Dorsolateral prefrontal cortex (tissue), 122 donors: ENCODE measurements at places on chromosomes 16 and 17.

- DNase-seq = peak; percentile 93
These were observed at the start of gene KAT2A for GRCh38 chr17:42120770-42121769. Gene KAT2A, minus strand, starts transcription at chr17:42121367. Its CDS starts 63 bp downstream, at chr17:42121304.

DNA sequence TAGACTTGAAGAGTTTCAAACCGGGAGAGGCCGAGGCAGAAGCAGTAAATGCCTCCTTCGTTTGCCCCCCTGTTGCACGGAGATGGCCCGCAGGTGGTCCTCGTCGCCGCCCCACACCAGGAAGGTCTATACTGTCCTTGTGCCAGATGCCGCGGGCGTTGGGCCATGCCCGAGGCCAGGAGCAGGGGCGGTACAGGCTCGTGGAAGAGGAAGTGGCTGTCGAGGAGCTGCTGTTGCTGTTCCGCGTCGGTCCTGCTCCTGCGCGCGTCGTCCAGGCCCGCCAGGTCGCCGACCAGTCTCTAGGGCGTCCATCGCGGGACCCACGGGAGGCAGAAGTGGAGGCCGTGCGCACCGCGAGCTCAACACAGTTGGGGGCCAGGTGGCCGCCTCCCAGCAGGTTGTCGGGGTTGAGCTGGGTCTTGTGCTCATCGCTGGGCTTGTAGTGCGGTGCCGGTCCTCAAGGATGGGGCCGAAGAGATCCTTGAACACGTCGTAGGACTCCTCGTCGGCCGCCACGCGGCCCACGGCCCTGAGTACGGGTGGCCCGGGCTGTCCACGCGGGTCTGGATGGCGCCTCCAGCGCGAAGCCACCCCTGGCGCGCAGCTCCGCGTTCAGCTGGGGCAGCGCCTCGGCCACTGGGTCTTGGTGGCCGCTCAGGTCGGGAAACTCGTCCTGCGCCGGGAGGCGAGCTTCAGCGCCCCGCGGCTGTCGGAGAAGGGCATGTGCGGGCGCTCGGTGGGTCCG lies 13.1 kb upstream of the C16orf87 start:
- no peak for DNase-seq

- no peak for DNase-seq
These were observed 29.1 kb downstream of the EFCAB13 start for GRCh38 chr17:47352848-47353247.

DNA sequence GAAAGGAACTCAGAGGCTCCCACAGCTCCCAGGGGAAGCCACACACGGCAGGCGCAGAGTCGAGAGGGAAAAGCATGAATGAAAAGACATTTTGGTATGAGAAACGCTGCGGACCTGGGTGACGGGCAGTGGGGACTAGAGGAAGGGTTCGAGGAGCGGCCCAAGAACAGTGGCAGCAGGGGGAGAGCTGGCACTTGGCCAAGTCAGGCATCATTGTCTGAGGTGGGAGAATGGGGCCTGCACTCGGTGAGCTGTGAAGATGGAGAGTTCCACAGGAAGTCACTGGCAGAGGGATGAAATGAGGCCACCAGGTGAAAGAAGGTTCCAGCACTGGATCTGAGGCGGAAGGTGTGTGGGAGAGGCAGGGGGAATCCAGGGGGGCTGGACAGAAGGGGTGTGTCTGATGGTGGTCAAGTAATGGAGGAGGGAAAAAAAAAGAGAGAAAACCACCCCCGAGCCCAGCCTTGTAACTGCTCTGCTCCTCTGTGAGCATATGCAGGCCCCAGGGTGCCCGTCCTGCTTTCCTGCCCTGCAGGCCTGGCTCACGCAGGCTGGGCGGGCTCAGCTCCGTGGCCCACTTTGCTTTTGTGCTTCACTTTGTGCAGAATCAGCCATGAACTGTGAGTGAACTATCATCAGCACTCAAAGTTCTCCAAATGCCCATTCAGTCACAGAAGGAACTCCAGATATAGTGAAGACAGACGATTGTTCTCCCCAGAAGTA lies 31.8 kb downstream of the TMEM204 start:
- DNase-seq = no peak

DNA sequence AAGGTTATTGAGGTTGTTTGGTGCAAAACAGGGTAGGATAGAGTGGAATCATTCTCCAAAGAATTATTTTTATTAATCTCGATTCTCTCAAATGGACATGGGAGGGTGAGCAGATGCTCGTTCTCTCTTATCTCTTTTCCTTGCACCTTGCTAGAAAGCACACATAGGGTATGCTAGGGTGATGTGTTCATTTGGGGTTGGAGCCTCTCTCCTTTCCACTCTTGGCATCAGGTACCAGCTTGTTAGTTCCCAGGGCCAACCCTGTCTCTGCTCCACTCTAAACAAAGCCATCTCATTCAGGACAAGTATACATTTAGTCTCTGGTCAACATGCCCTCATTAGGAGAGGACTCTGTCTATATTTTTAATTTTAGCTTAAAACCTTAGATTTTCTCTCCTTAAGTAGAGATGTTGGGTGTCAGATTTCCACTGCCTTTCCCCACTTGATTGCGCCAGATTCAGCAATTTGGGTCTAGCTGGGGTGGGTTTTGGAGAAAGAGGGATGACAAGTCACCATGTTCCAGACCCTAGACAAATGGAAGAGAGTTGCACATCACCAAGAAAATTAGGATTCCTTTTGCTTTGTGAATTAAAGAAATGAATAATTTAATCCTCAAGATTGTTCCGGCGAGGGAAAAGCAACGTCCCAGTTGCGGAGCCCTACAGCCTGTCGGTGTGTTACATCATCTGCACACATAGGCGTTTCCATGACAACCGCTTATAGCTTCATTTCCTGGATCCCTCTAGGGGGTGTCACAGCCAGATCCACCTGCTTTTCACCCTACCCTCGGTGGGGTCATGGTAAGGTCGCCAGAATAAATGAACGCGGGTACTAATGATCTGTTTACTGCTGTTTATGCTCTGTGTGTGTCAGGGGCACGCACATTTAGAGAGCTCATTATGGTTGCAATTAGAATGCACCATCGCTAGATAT lies 41.6 kb downstream of the SNX11 start:
- no peak for DNase-seq

DNA sequence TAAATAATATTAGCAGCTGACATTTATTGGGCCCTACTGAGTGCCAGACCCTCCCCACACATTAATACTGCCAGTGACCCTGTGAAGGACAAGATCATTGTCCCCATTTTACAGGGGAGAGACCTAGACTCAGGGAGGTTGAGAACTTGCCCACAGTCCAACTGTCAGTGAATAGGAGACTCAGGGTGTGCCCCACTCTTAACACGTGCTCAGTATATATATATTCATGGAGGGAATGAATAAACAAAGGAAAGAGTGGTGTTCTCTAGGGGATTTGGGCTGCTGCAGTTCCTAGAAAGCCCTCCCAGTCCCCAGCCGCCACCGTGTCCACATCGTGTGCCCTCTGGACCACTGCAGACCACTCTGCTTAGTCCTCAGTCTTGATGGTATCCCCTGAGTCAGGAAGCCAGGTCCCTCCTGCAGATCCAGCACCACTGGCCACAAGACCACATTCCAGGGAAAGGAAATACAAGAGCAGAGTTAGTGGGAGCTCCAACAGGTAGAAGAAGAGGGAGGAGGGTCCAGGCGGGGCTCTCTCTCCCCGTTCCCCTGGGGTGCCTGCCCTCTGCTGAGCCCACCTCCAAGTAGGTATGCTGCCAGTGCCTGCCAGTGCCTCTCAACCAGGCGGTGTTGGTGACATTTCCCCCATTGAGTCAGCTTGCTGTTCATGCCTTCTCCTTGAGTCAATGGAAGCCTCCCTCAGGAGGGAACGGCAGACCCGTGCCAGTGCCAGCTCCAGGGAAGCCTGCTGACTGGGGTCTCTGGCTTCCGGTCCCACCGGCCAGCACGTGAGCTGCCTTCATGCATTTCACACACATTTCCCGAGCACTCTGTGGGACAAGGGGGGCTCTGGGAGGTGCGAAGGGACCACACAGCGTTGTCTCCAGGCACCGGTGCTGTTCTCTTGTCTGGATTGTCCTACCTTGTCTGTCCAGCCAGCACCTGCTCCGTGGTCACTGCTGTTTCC lies 75.6 kb downstream of the GNAO1 start:
- DNase-seq = no peak

DNA sequence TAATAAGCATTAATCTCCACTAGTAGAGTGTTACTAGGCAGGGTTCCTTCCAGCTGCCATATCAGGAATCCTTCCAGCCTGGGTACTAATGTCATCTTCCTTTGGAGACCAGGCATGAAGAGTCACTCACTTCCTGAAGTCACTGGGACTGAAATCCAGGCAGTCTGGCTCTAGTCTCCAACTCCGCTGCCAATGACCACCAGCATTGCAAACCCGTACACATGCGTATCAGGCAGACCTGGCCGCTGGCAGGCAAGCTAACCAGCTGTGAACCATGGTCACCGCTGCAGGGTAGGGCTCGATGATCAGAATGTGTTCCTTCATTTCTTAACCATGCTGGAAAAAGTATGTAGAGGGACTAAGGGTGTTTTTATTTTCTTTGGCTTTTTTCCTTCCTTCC lies 255.5 kb downstream of the CDH13 start:
- DNase-seq = no peak

DNA sequence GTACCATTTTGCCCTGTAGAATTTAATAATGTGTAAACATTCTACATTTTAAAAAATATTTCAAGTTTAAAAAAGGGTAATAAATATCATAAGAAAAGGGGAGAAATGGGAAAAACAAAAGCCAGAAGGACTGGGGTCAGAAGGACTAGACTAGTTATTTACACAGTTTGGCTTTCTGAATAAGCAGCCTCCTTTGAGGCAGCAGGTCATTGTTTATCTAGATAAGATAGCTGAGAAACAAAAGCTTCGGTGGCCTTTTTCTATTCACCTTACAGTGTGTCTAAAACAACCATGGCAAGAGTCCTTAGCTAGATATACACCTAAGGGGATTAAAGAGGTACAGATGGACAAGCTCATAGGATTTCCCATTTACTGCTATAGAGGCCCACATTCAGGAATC lies 396.5 kb upstream of the PMFBP1 start:
- no peak for DNase-seq
